Central memory CD4-positive, alpha-beta T cell (primary cell): ENCODE measurements at places on chromosomes 1 and 21.

GRCh38 chr1:204278251-204278650 lies 64.5 kb upstream of the GOLT1A start:
- DNase-seq, result no peak

DNA sequence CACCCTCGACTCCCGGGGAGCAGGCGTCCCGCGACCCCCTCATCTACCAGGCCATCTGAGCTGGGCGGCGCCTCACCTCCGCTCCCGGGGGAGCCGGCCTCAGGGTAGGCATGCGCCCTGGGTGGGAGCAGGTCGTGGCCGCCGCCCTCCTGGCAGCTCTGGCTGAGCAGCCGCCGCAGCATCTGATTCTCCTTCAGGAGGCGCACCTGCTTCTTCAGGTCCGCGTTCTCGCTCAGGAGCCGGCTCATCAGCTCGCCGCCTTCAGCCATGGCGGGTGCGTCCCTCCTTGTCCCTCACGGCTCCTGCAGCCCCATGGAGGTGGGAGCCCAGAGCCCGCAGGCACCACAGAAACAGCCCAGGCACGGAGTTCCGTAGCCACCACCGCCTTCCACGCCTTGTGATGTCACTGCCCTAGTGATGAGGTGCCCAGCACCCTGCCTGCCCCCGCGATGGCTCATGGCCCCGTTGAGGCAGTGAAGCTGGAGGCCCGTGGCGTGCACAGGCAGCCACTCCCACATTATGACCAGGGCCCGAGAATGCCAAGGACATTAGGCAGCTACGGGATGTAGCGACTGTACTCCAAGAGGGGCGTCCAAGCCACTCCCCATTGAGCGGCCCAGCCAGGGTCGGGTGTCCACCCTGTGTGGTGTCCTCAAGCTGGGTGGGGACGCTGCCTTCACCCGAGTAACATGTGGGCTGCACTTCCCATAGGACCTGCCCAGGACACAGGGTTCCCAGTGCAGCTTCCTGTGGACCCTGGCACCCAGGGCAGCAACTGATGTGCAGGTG lies 1.5 kb downstream of the SPATC1L start:
- DNase-seq, result no peak

- DNase-seq, result no peak
Observed at GRCh38 chr1:897226-897625, 26.5 kb upstream of the SAMD11 start.

DNA sequence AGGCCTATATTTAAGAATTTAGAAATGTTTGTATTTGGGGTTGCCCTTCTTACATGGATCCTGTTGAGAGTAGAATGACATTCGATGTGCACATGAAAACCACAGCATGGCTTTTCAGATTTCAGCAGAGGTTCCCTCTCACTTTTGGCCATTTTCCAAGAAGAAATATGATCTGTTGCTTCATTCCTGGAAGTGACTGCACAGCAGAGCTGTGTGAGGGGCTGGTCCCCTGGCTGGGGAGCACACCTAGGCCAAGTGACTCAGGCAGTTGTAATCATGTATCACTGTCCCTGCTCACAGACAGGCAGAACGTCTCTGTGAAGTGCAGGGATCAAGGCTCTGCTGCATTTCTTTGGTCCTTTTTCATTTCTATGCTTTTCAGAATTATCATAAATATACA lies 32.3 kb downstream of the AGT start:
- no peak for DNase-seq

DNA sequence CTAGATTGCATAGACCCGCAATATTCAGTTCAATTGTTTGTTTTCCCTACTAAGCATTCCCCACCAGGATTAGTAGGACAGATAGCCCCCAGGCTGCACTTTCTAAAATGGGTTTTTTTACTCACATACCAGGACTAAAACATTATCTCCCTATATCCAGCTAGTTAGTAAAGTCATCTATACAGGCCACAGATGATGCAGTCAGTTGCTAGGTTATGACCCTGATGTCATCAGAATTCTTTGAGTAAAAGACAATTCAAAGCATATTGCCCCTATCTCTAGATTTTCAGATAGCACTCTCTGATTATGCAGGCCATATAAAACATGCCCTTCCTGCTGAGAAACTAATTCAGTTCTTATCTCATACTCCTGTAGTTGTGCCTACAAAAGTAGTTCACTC lies 203.6 kb downstream of the LBR start:
- no peak for DNase-seq
